NCI-H1092 (cell line): ENCODE measurements at places on chromosomes 16 and 17.

GRCh38 chr16:78768226-78768625 is 668.8 kb downstream of the WWOX start:
- DNase-seq, result no peak

- DNase-seq, result no peak
These were observed 29.1 kb upstream of the TNS4 start for GRCh38 chr17:40530531-40530994.

GRCh38 chr16:473046-474043 is 47.9 kb downstream of the RAB11FIP3 start:
- DNase-seq, result no peak

DNA sequence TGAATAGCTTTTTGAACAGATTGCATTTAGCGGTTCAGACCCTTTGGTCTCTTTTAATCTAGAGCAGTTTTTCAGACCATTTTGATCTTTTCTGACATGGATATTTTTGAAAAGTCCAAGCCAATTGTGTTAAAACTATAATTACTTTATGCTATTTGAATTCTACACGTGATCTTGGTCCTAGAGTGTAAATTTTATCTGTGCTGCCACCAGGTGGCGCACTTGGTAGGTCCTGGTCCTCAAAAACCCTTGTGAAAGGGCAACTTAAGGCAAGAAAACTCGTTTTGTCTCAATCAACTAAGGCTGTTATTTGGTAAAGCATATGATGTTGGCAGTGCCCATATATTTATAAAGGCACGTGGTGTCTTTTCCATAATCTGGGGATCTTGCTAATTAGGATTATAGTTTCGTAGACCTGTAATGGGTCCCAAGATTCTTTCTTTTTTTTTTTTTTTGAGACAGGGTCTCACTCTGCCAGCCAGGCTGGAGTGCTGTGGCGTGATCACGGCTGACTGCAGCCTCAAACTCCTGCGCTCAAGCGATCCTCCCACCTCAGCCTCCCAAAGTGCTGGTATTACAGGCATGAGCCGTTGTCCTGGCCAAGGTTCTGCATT is 43.9 kb upstream of the TEX2 start:
- DNase-seq, result no peak

DNA sequence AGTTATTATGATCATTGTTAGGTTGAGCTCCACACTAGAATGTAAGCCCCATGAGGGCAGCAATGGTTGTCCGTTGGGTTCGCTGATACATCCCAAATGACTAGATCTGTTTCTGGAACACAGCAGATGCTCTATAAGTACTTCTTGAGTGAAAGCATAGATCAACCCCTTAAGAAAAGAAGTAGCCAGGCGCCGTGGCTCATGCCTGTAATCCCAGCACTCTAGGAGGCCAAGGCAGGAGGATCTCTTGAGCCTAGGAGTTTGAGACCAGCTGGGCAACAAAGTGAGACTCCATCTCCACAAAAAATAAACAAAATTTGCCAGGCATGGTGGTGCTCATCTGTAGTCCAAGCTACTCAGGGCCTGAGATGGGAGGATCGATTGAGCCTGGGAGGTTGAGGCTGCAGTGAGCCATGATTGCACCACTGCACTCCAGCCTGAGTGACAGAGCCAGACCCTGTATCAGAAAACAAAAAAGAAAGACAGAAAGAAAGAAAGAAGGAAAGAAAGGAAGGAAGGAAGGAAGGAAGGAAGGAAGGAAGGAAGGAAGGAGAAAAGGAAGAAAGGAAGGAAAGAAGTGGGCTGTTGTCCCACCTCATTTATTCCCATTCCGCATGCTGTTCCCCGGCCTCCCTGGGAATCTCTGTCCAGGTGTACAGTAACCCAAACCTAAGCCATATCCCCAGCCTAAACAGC is 54.4 kb upstream of the RPL38 start:
- no peak for DNase-seq

- no peak for DNase-seq
These were observed 23.1 kb downstream of the LITAFD start for GRCh38 chr16:8905168-8905762.

GRCh38 chr17:56131431-56131830 is 21.8 kb upstream of the ANKFN1 start:
- DNase-seq, result no peak

GRCh38 chr17:44673893-44674292 is 15.7 kb downstream of the CCDC43 start:
- no peak for DNase-seq

DNA sequence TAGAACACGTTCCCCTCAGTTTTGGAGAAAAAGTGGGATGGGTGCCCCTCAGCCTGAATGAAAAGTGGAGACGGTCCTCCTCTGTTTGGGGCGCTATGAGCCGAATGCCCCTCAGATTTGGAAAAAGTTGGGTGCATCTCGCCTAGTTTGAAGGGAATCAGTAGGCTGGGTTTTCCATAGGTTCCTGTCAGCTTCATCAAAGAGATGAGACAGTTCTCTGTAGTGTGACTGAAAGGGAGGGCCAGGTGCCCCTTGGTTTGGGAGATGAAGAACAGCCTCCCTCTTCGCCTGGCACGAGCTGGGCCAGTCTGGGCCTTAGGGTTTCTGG is 742 bp upstream of the SLC9A5 start:
- no peak for DNase-seq

- no peak for DNase-seq
These were observed 26.8 kb upstream of the ZNF629 start for GRCh38 chr16:30813821-30814189.
